ENCODE measurements at places on chromosomes 4 and X. TPM values are rescaled to one million over a fixed set of nuclear protein-coding genes. Genes with fewer than 3 reads are reported as not detected.

The GJB1 gene
- not detected for total RNA-seq

The TMSB15C gene
- total RNA-seq: 0.47 TPM

The UCHL1 gene
- total RNA-seq: 126 TPM

The RAB9B gene
- total RNA-seq: 12.7 TPM

The FAM241A gene
- 6.7 TPM for total RNA-seq
